NCI-H1417 treated with DMSO at 0.1 percent for 48 hours (cell line): ENCODE measurements at places on chromosomes 1 and 21.

- no peak for DNase-seq
These were observed 573.3 kb downstream of the PTPRU start for GRCh38 chr1:29809446-29810120.

- no peak for DNase-seq
These were observed 8.2 kb downstream of the RCOR3 start for GRCh38 chr1:211267204-211267857.

DNA sequence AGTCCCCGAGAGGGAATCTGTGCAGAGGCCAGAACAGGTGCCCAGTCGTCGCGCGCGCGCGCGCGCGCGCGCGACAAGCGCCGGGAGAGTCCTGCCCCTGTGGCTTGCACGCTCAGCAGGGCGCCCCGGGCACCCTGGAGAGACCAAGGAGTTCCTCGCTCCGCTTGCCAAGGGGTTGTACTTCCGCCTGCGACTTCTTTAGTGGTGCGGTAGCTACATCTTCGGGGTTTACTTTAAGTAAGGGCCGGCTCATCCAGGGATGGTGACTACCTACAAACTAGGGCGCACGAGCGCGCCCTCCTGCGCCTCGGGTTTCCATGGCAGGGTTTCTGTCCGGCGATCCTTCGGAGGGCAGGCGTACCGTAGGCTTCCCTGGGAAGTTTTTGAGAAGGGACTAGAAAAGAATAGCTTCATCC is 1.4 kb downstream of the LHX4 start:
- no peak for DNase-seq

- DNase-seq, result no peak
These were observed 84.4 kb upstream of the CXADR start for GRCh38 chr21:17428484-17428869.

GRCh38 chr1:22380024-22380785 is 71.4 kb upstream of the ZBTB40 start:
- DNase-seq, result no peak

DNA sequence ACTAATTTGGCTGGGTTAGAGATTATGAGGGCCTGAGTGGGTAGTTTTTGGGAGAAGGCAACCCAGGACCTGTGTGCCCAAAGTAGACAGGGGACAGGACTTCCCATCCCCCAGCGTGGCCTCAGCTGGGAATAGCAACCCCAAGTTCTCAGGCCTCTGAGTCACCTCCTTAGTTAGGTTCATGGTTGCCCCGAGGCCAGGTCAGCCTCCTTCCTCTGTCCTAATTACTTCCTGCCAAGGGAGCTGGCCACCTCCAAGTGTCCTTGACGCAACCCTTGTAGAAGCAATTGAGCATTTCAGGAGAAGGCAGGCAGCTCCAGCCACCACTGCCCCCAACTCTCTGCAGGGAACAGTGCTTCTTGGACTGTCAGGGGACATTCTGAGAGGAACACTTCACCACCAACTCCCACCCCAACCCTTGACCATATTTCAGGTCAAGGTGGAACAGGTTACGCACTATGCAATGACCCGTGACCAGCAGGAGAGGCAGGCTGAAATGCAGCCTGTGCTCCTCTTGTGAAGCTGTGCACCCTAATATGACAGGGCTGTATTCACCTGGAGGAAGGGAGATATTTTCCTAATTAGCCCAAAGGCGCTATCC is 5.1 kb upstream of the NT5C1A start:
- no peak for DNase-seq

DNA sequence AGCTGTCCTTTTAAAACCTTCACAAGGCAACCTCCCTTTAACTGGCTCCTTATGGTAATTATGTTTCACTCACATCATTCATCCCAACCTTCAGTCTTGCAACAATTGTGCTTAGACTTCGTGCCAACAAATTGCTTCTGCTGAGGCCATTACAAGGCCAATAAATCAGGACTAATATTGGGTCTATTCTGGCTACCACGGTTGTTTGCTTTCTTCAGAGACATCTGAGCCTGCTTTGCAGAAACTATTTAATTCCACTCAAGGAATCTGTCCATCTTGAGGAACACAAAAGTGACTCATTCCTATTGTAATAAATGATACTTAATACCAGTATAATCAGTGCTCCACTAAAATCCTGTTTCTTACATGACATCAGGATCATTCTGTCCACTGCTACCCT is 2.6 kb upstream of the GSTM4 start:
- DNase-seq, result no peak

- no peak for DNase-seq
These were observed 56.8 kb downstream of the NFIA start for GRCh38 chr1:61138921-61139774.

GRCh38 chr1:175118375-175119367 is 51.0 kb downstream of the TNN start:
- DNase-seq, result no peak

- no peak for DNase-seq
These were observed 33.8 kb upstream of the CSF3R start for GRCh38 chr1:36516372-36517010.

DNA sequence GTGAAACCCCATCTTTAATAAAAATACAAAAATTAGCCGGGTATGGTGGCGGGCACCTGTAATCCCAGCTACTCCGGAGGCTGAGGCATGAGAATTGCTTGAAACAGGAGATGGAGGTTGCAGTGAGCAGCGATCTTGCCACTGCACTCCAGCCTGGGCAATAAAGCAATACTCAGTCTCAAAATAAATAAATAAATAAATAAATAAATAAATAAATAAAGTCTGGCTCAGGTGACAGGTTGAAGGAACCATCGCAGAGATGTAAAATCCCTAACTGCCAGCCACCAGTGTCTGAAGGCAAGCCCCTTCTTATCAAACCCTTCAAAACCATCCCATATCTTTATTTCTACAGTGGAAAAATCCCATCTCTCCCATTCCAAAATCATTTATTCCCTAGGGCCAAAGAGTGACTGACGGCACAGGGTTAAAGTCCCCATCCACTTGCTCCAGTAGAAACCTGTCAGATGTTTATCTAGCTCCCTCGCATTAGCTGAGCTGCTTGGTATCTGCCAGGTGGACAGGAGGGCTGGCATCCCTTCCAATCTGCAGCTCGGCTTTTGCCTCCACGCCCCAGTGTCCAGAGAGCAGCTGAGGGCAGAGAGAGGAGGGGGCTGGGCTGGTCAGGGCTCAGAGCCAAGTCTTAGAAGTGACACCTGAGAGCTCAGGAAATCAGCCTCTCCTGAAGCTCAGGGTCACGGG is 5.0 kb downstream of the CSRP1 start:
- peak; percentile 45 for DNase-seq

DNA sequence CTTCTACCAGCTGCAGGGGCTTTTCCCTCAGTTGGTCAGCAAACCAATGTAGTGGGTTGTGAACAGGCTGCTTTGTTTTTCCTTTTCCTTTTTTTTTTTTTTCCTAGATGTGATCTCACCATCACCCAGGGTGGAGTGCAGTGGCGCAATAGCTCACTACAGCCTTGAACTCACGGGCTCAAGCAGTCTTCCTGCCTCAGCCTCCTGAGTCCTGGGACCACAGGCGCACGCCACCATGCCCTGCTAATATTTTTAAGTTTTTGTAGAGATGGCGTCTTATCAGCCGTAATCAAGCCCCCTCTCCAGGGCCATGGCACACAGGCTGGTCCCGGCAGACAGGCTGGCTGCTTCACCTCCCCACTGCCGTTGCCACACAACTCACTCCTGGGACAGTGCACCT is 3.4 kb upstream of the TRIM11 start:
- no peak for DNase-seq

DNA sequence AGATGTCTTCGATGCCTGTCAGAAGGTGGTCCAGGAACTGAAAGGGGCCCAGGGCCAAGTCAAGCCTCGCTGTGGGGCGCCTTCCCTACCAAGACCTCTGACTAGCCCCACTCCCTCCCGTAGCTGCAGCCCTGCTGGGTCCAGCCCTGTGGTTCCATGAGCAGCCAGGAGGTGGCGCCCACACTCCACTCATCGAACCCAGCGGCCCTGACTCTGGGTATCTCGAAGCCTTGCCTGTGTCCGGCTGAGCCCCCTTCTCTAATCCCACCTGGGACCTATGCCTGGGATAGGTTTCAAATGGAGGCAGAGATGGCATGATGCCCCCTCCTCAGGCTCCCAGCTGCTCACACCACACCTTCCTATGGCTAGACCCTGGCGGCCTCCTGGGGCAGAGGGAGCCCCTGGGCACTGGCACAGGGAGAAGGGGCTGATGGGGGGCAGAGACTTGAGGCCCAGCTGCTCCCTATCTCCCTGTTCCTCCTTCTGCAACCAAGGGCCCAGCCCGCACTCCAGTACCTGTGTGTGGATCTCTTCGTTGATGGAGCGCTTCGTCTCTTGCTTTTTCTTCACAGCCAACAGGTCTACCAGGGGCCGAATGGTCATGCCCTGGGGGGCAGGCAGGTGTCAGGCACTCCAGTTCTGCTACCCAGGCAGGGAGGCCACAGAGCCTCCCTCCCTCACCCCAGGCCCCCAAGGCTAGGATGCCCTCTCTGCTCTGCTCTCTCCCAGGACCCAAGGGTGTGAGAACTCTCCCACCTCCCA is 52.0 kb downstream of the SLC9A1 start:
- DNase-seq, result no peak

- no peak for DNase-seq
These were observed 13.6 kb downstream of the THAP3 start for GRCh38 chr1:6638226-6638625.

DNA sequence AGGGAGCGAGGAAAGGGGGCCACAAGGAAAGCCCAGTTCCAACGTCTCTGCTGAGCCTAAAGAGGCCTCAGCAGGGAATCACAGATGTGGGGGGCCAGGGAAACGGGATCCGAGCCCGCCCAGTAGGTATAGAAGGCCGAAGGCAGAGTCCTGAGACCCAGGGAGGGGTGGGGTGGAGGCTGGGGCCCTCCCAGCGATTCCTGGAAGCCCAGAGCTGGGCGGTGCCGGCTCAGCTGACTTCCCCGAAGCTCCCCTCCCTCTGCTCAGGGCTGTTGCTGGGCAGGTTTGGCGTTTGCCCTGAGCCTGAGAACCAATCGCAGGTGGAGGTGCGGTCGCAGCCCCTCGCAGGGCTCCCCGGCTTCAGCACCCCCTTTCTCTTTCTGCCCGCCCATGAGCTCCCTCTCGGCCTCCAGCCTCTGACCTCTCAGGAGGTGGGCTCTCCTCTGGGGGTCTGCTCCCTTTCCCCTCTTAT is 12.8 kb downstream of the ADAMTSL4 start:
- DNase-seq, result no peak

GRCh38 chr21:42837421-42838211 is 41.7 kb downstream of the WDR4 start:
- no peak for DNase-seq

DNA sequence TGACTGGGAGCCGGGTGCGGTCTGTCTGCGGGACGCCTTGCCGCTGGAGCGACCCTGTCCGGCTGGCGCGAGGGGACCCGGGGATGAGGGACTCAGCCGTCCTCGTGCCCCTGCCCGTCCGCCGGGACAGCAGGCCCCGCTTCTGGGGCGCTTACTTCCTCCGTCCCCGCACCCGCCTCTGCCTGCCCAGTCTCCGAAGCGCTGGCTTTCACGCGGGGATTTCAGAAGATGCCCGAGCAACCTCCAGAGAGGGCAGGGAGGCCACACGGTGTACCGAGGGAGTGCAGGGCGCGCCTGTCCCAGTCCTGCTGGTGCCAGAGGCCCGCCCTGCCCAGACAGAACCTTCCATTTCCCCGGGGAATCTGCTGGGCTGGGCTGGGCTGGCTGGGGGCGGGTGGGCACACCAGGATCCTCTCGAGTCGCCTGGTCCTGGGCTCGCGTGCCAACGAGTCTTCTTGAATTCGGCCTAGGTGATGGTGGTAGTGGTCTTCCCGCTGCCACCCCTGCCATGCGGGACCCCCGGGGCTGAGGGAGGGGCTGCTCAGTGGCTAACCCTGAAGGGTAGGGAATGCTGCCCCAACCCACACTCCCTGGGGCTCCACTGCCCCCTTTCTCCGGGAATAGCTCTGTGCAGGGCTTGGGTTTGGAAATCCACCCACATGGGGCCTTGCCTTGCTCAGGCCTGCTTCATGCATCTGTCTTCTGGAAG is 2.5 kb upstream of the TRPM2 start:
- no peak for DNase-seq

DNA sequence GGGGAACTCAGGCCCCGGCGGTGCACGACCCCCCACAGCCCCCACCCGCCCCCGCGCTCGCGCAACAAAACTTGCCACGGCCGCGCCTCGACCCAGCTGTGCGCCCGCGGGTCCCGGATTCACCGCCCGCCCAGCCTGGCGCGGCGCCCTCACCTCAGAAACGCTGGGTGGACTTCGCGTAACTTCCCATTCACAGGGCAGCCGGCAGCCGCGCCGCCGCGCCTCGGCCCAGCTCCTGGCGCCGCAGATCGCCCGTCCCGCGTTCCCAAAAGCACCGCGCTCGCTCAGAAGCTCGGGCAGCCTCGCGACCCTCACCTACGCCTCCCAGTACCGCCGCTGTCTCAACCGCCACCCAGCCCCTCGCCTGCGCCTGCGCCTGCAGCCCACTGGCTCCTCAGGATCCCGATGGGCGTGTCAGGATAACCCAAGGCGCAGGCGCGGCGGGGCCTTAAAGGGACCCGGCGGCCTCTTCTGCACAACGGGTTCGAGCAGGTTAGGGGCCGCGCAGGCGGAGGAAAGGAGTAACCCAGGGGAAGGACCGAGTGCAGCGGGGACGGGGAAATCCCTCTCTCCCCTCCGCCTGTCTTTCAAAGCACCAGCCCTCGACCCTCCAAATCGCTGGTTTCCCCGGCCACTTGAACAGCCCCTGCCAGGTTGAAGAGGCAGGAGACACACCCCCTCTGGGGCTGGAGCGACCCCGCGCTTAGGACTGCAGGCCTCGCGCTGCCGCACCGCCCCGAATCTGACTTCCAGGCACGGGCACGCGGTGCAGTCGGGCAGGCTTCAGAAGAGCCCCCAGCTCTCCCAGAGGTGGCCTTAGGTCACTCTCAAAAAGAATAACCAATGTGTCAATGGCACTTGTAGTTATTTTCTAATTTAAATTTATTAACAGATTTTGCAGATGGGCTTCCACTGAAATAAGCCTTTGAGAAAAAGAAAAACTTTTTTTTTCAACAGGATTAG is at the start of gene NBPF1:
TSS of gene NBPF1 (minus strand) at position 380 of the 963 bp plus-strand sequence.
- DNase-seq, result peak; percentile 97

DNA sequence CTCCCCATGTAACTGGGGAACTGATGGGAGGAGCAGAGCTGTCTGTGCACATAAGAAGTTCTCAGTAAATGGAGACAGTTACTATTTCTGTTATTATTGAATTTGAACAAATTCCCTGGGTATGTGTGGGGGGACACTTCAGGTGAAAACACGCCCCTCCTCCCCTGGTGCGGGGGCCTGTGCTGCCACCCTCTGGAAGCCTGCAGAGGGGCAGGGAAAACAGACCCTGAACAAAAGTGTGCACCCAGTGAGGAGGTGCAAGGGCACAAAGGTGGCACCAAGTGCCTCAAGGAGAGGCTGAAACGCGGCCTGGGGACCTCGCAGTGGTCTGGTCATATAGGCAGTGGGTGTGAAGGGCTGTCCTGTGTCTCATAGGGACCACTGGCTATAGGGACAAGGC is 18.2 kb upstream of the NADK start:
- DNase-seq, result no peak

- no peak for DNase-seq
These were observed 15.4 kb upstream of the MEX3A start for GRCh38 chr1:156097499-156098178.

GRCh38 chr21:45129189-45129923 is 55.0 kb downstream of the ADARB1 start:
- no peak for DNase-seq
